ENCODE measurements at places on chromosomes 11 and 22.

GRCh38 chr11:10351765-10352641 is 47.1 kb downstream of the ADM start:
- no peak for DNase-seq

GRCh38 chr11:93128574-93128973 is 69.2 kb downstream of the SLC36A4 start:
- no peak for DNase-seq

DNA sequence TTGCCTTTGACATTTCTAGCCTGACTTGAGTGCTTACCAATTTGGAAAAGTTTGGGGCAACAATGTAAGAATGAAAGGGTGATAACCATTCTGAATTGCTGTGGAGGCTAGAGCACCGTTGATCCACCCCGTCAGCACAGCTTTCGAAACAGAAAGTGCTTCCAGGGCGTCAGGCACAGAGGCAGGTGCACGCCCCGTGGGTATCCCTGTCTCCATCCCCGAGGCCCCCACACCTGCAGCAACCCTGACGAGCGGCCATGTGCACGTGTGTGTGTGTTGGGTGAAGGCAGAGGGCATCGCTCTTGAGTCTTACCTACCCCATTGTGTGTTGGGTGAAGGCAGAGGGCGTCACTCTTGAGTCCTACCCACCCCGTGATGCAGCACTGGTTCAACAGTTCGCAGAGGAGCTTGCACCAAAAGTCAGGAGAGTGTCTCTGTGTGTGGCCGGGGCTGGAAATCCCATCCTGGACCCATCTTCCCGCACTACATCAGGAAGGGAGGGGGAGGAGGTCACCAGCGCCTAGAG is 404.5 kb downstream of the BRD1 start:
- DNase-seq: no peak

DNA sequence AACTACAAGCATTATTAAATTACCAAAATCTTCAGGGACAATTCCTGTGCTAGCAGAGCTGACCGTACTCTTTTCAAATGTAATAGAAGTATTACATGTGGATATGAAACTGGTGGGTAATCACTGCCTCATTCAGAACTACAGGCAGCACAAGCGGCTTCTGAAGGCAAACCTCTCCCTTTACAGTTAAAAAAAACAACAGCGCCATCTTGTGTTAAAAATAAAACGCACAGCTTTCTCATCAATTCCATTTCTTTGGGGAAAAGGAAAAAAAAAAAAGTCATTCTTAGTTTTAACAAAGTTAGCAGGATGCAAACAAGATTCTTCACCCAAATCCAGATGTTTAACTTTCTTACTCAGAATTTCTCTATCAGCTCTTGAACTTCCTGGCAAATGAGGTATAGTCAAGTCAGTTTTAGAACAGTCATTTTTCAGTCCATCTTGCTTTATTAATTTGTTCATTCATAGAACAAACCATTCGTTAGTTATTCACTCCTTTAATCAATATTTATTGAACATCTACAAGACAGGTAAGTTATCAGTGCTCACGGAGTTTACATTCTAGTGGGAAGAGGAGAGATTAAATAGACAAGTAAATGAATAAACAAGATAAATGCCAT is 331.8 kb upstream of the MPPED2 start:
- no peak for DNase-seq

All from stimulated activated naive CD8-positive, alpha-beta T cell treated with anti-CD3 and anti-CD28 coated beads, Interleukin-15, Interleukin-2, amounts not matched to agents 100 U/mL and 50 U/mL, for 24 hours (primary cell).